Stimulated activated CD8-positive, alpha-beta memory T cell treated with anti-CD3 and anti-CD28 coated beads, Interleukin-7, amount 100 ng/mL, for 1 hour (primary cell): ENCODE measurements at places on chromosomes 16 and 17.

GRCh38 chr16:58859958-58860669 is 126.0 kb upstream of the GOT2 start:
- DNase-seq = no peak

GRCh38 chr16:16009401-16009800 is 60.0 kb downstream of the ABCC1 start:
- no peak for DNase-seq

DNA sequence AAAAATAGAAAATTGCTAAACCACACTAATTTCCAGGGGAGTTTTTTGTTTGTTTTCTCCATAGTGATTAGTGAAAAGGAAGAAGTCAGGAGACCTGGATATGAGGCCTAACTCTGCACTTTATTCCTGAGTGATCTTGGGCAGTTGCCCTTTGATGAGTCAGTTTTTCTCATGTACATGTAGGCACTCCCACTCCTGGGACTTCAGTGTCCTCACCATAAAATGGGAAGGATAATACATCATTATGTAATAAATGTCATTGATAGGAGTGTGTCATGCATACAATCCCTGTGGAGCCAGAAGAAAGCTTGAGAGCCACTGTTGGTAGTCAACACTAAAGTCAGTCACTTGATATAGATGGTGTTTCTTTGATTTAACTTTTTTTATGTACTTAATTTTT is 32.5 kb downstream of the WIPF2 start:
- no peak for DNase-seq

- no peak for DNase-seq
Observed at GRCh38 chr17:39018267-39019134, 51.3 kb upstream of the FBXO47 start.

GRCh38 chr16:85573696-85574641 is 39.2 kb upstream of the GSE1 start:
- DNase-seq = no peak

GRCh38 chr16:82990155-82990554 is 363.4 kb downstream of the CDH13 start:
- DNase-seq = no peak
